Esophagus squamous epithelium (tissue), 5 donors: ENCODE measurements at places on chromosomes 3 and 15. TPM values are rescaled to one million over a fixed set of nuclear protein-coding genes. Genes with fewer than 3 reads are reported as not detected.

Gene SERPINI2
- total RNA-seq = not detected

Gene GP9
- not detected for total RNA-seq

Gene GOLGA6B
- not detected for total RNA-seq

Gene GXYLT2
- total RNA-seq = 18.1 TPM

Gene LHFPL4
- not detected for total RNA-seq

Gene SPRED1
- total RNA-seq = 6.2 TPM

Gene ANKRD34C
- total RNA-seq = not detected

Gene PIGX
- 23.5 TPM for total RNA-seq

GRCh38 chr3:86229086-86229774, 761.7 kb downstream of the VGLL3 start:
- no peak overlapping the region for H3K4me3 ChIP-seq
- H3K4me1 ChIP-seq = no peaks in the 10 kb centered on the region
- no peak for DNase-seq
- no peaks in the 10 kb centered on the region for H3K36me3 ChIP-seq
- H3K27me3 ChIP-seq = no peaks in the 10 kb centered on the region

- no peak overlapping the region for H3K27ac ChIP-seq
- H3K4me3 ChIP-seq = no peak overlapping the region
- no peak for DNase-seq
- no peaks in the 10 kb centered on the region for H3K27me3 ChIP-seq
- no peaks in the 10 kb centered on the region for H3K36me3 ChIP-seq
These were observed 52.7 kb downstream of the NFKBIZ start for GRCh38 chr3:101902041-101902440.

GRCh38 chr3:20161714-20162113, 24.3 kb downstream of the SGO1 start:
- DNase-seq = no peak
- no peak overlapping the region for H3K27ac ChIP-seq
- no peaks in the 10 kb centered on the region for H3K27me3 ChIP-seq
- no peak overlapping the region for H3K4me3 ChIP-seq
- H3K4me1 ChIP-seq = no peaks in the 10 kb centered on the region

DNA sequence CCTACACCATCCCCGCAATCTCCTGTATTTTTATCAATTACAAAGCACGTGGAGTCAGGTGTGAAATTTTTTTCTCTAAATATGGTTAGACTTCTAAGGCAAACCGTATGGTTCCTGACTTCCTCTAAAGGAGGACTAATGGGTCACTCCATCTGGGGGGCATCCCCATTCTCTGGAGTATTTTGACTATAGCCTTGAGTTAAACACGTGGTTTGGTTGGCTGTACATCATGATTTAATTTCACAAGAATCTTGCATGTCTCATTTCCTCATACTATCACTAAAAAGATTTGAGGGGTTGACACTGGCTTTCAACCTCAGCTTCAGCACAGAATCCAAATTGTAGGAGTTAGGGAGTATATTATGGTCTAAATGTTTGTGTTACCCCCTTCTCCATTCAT, 25.3 kb upstream of the ZNF770 start:
- DNase-seq = no peak
- no peak overlapping the region for H3K4me3 ChIP-seq
- H3K27me3 ChIP-seq = no peaks in the 10 kb centered on the region

GRCh38 chr3:128367761-128368160, 98.9 kb downstream of the DNAJB8 start:
- no peak for DNase-seq
- H3K4me3 ChIP-seq = no peak overlapping the region
- no peaks in the 10 kb centered on the region for H3K36me3 ChIP-seq
- no peaks in the 10 kb centered on the region for H3K4me1 ChIP-seq
- H3K27me3 ChIP-seq = no peaks in the 10 kb centered on the region

GRCh38 chr15:43776718-43777266, at the start of gene ELL3:
Gene ELL3, minus strand, starts transcription at chr15:43776966. Its CDS starts 65 bp downstream, at chr15:43776901.
- H3K4me3 ChIP-seq = peak within 1 kb of the TSS; percentile 73
- no peaks in the 10 kb centered on the region for H3K27me3 ChIP-seq
- peak within 1 kb of the TSS; percentile 97 for H3K27ac ChIP-seq
- DNase-seq = no peak
- H3K36me3 ChIP-seq = peaks cover 10% of the 10 kb centered on the region

GRCh38 chr3:169505577-169506230, 157.8 kb downstream of the MECOM start:
- DNase-seq = no peak
- H3K4me3 ChIP-seq = no peak overlapping the region
- no peak overlapping the region for H3K27ac ChIP-seq
- no peaks in the 10 kb centered on the region for H3K36me3 ChIP-seq
- H3K4me1 ChIP-seq = no peaks in the 10 kb centered on the region
